Hippocampal formation (tissue), 2 donors: ENCODE measurements at places on chromosomes 2 and 18.

GRCh38 chr2:33090553-33091134, 143.9 kb downstream of the LTBP1 start:
- no peak for DNase-seq

- no peak for DNase-seq
Measured at GRCh38 chr2:64799592-64800252, 146.0 kb upstream of the SERTAD2 start.

DNA sequence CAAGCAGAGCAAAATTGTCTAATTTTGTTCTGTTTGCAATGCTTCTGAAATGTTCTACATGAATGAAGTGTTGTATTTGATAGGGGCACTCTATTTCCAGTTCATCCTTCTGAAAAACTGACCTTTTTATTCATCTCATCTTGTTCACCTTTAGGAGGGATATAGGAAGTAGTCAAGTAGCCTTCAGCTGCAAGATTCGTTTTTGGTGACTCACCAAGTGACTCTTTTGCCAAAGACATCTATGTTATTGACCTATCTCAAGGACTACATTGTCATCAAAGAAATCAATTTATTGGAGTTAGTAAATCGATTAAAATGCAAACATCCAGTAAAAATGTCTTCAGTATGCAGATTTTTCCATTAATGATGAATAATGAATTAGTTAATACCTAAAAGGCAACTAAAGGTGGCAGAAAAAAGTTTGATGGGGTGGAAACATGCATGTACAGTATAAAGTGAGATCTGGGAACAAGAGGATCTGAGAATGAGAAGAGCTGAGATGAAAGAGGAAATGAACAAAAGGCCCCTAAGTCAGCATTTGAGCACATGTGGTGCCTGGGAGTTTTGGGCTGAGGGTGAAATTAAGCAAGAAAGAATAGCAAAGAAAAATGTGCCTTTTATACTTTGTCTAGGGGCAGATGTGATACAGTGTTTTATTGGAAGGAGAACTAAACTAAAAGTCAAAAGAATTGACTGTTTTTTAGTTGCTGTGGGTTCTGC, 255.1 kb upstream of the LINC00305 start:
- DNase-seq = no peak

- DNase-seq = no peak
Measured at GRCh38 chr2:177589186-177589585, 196.6 kb downstream of the AGPS start.

DNA sequence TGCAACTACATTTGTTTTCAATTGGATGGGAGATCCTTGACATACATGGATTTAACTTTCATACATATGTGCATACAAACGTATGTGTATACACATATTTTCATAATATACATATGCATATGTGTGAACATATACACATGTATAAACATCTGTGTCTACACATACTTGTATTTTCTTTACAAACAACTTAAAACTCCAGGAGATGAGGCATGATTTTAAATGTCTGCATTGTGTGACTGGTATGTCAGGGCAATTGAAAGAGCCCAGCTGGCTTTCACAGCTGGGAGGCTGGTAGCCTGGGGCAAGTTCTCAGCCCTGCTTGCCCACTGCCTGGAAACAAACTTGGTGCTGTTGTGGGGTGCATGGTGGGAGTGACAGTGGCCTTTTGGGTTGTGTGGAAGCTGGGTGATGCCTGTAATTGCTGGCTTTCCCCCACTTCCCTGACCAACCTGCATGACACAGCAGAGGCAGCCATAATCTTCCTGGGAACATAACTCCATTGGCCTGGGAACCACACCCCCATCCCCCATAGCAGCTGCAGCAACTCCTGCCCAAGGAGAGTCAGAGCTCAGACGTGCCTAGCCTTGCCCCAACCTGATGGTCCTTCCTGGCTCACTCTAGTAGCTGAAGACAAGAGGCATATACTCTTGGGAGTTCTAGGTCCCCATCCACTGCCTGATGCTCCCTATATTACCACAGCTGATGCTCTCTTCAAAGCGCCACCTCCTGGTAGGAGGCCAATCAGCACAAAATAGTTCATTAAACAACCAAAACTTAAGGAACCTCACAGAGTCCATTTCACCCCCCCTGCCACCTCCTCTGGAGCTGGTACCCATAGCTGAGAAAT, 158.3 kb downstream of the CERS6 start:
- no peak for DNase-seq

DNA sequence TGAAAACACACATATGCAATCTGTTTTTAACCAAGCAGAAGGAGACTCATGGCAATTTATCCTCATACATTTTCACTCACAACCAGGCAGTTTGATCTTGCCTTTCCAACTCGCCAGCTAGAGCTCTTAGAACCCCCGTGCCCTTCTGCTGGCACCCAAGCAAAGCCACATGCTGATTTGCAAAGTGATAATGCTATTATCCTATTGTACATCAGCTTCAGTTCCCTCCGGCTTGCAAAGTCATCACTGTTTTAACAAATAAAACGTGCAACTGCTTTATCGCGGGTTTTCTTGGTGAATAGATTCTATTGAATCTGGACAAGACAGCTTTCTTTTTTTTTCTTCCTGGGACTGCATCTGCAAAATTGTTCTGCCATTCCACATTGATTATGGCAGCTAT, 314.6 kb downstream of the LNPK start:
- no peak for DNase-seq
